ENCODE measurements at places on chromosomes 5 and 9. TPM values are rescaled to one million over a fixed set of nuclear protein-coding genes. Genes with fewer than 3 reads are reported as not detected.

DNA sequence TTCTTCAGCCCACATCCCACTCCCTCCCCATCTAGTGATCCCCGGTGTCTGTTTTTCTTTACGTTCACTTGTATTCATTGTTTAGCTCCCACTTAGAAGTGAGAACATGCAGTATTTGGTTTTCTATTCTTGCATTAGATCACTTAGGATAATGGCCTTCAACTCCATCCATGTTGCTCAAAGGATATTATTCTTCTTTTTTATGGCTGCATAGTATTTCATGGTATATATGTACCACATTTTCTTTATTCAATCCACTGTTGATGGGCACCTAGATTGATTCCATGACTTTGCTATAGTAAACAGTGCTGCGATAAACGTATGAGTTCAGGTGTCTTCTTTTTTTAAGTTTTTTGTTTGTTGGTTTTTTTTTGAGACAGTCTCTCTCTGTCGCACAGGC, 29.1 kb upstream of the CCNB1 start:
- DNase-seq = no peak
- peaks cover 17% of the 10 kb centered on the region for H3K36me3 ChIP-seq
- no peaks in the 10 kb centered on the region for H3K4me1 ChIP-seq
- H3K27ac ChIP-seq = no peak overlapping the region

The PPP2R2B gene
- polyA plus RNA-seq = 0.41 TPM

DNA sequence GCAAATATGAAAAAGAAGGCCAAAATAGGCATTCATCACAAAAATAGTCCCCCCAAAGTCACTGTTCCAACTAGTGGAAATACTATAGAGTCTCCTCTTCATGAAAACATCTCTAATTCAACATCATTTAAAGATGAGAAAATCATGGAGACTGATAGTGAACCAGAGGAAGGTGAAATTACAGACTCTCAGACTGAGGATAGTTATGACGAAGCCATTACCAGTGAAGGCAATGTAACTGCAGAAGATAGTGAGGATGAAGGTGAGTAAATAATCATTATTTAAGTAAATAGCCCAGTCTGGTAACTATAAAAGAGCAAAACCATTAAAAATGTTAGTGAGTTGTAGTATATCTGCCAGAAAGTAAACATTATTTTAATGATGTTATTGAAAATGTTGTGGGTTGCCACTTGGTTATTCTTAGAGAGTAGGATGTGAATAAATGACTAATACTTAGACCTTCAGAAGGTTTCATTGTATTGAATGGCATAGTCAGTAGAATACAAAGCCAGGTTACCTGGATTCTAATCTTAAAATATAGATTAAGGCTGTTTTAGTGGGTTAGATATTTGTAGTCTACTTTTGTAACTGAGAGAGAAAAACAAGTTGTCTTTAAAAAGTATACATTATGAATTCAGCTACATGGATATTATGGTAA, 16.3 kb downstream of the AGGF1 start:
- no peaks in the 10 kb centered on the region for H3K4me1 ChIP-seq
- no peaks in the 10 kb centered on the region for H3K27me3 ChIP-seq
- H3K36me3 ChIP-seq = no peaks in the 10 kb centered on the region
- H3K27ac ChIP-seq = no peak overlapping the region

The SLC25A2 gene
- polyA plus RNA-seq = 0.14 TPM

GRCh38 chr5:176832162-176832561, 21.8 kb downstream of the UNC5A start:
- DNase-seq = no peak
- H3K27me3 ChIP-seq = peaks cover 55% of the 10 kb centered on the region
- no peaks in the 10 kb centered on the region for H3K36me3 ChIP-seq
- H3K4me3 ChIP-seq = no peak overlapping the region
- H3K4me1 ChIP-seq = no peaks in the 10 kb centered on the region

The CNTFR gene
- polyA plus RNA-seq = 33.2 TPM

DNA sequence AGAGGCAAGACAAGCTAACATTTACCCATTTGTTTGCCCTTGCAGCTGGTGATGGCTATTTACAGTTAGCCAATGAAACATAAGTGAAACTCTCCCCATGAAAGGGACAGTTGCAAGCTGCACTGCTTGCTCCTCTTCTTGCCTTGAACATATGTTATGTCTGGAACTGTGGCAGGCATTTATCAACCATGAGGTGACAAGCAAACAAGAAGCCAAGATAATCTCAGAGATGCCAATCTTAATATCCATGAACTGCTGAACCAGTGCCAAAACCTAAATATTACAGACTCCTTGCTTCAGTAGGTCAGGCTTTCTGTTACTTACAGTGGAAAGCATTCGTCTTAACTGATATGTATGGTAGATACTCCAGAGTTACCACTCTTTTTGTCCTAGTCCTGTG, 133.4 kb downstream of the ACTBL2 start:
- H3K4me3 ChIP-seq = no peak overlapping the region
- no peaks in the 10 kb centered on the region for H3K36me3 ChIP-seq
- no peaks in the 10 kb centered on the region for H3K4me1 ChIP-seq
- no peak for DNase-seq
- H3K27ac ChIP-seq = no peak overlapping the region
- no peaks in the 10 kb centered on the region for H3K27me3 ChIP-seq

- no peak for DNase-seq
- H3K4me1 ChIP-seq = peaks cover 35% of the 10 kb centered on the region
- no peak overlapping the region for H3K4me3 ChIP-seq
These were observed 6.2 kb upstream of the GSN start for GRCh38 chr9:121261755-121262154.

DNA sequence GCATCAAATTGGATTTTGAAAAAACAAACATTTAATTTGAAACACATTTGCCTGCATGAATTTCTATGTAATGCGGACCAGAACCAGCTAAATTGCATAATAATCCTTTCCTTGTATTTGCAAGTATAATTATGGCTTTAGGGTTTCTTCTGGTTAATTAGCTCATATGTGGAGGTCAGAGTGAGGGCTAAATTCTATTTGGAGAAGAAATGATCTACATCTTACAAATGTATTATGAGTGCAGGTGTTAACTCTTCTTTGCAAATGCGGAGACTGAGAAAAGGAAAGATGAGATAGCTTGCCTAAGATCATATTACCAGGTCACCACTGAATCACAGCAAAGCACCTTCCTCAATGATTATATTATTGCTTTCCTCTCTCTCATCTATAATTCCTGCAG, 194.7 kb downstream of the CDH9 start:
- H3K27ac ChIP-seq = no peak overlapping the region
- no peak for DNase-seq
- no peaks in the 10 kb centered on the region for H3K36me3 ChIP-seq
- H3K4me3 ChIP-seq = no peak overlapping the region

GRCh38 chr5:119743927-119744326, 114.6 kb downstream of the FAM170A start:
- no peak overlapping the region for H3K4me3 ChIP-seq
- H3K4me1 ChIP-seq = no peaks in the 10 kb centered on the region
- DNase-seq = no peak
- H3K27me3 ChIP-seq = no peaks in the 10 kb centered on the region

DNA sequence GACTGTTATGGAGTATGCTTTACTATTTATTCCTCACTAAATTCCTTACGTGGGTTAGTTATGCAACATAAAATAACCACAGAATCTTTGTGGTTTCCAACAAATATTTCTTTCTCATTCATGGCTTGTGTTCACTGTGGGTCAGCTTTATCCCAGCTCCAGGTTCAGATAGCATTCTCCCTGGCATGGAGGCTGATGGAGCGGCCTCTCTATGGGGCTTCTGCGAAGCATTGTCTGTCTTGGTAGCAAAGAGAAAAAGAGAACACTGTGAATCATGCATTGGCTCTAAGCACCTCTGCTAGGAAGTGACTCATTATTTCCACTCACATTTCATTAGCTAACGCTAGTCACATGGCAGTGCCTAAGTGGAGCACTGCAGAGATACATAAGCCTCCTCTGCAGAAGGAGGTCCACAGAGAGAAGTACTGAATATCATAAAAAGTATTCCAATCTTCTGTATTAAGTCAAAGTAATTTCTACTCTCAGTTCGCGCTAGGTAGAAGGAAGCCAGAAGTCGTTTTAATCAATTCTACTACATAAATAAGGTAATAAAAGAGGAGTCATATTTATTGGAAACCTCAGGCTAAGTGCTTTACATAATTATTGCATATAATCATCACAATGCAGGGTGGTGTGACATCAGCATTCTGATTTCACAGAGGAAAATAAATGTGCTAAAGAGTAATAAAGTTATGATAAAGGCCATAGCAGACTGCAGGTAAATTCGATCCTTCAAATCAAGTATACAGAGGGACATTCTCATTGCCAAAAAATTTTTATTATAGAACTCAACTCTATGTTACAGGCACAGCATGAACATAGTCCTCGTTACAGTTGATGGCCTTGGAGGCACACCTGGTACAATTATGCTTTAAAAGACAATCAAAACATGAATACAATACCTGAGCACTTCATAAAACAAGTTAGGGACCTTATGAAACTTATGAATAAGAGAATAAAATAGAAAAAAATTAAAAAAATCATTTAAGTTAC, 531.1 kb downstream of the CETN3 start:
- DNase-seq = no peak
- no peaks in the 10 kb centered on the region for H3K36me3 ChIP-seq
- no peak overlapping the region for H3K27ac ChIP-seq
- H3K4me3 ChIP-seq = no peak overlapping the region

DNA sequence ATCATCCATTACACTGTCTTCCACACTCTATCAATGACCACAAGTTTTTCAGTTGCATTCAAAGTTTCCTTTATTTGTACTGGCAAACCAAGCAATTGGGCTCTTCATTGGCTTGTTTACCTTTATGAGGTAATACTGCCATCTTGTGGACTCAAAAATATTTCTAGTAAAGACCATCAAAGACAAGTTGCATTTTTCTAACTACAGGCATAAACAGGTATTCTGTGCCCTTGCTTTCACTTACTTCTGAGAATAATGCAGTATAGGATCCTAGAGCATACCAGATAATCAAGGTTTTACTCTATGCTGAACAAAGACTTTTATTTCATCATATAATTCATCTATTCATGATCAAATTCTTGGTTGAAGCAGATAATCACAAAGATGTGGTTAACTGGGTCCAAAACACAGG, 173.7 kb upstream of the POU5F2 start:
- no peak overlapping the region for H3K4me3 ChIP-seq
- no peaks in the 10 kb centered on the region for H3K36me3 ChIP-seq
- DNase-seq = no peak
- no peaks in the 10 kb centered on the region for H3K27me3 ChIP-seq
- no peak overlapping the region for H3K27ac ChIP-seq

- H3K4me1 ChIP-seq = peaks cover 5% of the 10 kb centered on the region
- no peaks in the 10 kb centered on the region for H3K27me3 ChIP-seq
- H3K4me3 ChIP-seq = no peak overlapping the region
- H3K27ac ChIP-seq = no peak overlapping the region
- H3K36me3 ChIP-seq = no peaks in the 10 kb centered on the region
These were observed 61.5 kb upstream of the CPEB4 start for GRCh38 chr5:173826428-173827350.

GRCh38 chr5:168324859-168325630, 33.6 kb downstream of the WWC1 start:
- DNase-seq = no peak
- H3K27ac ChIP-seq = no peak overlapping the region
- H3K4me3 ChIP-seq = no peak overlapping the region
- no peaks in the 10 kb centered on the region for H3K36me3 ChIP-seq

- H3K4me1 ChIP-seq = peaks cover 35% of the 10 kb centered on the region
- no peaks in the 10 kb centered on the region for H3K36me3 ChIP-seq
These were observed 721 bp downstream of the GIN1 start for GRCh38 chr5:103119070-103119764.

DNA sequence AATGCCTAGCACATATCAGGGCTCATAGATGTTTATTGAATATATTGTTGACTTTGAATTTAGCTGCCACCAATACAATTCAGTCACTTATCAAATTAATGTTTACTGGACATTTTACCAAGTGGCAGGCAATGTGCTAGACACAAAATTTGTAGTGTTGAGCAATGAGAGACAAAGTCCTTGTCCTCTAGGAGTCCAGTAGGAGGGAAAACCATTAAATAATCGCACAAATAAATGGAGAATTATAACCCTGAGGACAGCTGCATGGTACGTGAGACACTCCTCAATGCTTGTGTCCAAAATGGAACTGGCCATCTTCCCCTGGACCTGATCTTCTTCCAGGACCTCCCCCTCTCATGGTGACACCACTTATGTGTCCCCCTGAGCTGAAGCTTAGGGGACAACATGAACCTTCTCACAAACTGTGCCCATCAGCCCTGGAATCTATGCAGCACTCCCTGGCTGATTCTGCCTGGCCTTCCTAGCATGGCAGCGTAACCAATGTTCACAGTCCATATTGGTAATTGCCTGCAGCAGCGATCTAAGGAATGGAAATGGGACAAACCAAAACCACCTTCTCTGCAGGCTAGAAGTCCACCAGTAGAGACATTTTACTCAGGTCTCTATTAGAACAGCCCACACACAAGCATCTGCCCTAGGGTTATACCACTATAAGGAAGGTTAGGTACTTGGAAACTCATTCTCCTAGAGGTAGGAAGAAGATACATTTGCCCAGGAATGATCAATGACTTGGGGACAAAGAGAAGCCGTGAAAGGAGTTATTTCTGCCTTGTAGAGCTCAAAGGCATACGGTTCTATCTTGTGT, 75.5 kb downstream of the FGF1 start:
- no peak overlapping the region for H3K27ac ChIP-seq
- no peaks in the 10 kb centered on the region for H3K27me3 ChIP-seq
- H3K4me3 ChIP-seq = no peak overlapping the region

GRCh38 chr5:59517926-59518585, 375.5 kb downstream of the PDE4D start:
- H3K36me3 ChIP-seq = no peaks in the 10 kb centered on the region
- no peaks in the 10 kb centered on the region for H3K27me3 ChIP-seq
- no peak overlapping the region for H3K27ac ChIP-seq
- DNase-seq = no peak
- H3K4me3 ChIP-seq = no peak overlapping the region
- peaks cover 3% of the 10 kb centered on the region for H3K4me1 ChIP-seq

GRCh38 chr5:31496891-31497290, 35.0 kb downstream of the DROSHA start:
- no peak overlapping the region for H3K4me3 ChIP-seq
- no peak overlapping the region for H3K27ac ChIP-seq
- H3K27me3 ChIP-seq = no peaks in the 10 kb centered on the region
- H3K36me3 ChIP-seq = no peaks in the 10 kb centered on the region
- no peaks in the 10 kb centered on the region for H3K4me1 ChIP-seq
- no peak for DNase-seq

Measured in left lung (tissue), 14 donors.